Endothelial cell of umbilical vein (primary cell): ENCODE measurements at places on chromosomes 1 and 21. TPM values are rescaled to one million over a fixed set of nuclear protein-coding genes. Genes with fewer than 3 reads are reported as not detected.
A peak's percentile ranks its signal among the peaks of the same experiment; 100 is the strongest.

DNA sequence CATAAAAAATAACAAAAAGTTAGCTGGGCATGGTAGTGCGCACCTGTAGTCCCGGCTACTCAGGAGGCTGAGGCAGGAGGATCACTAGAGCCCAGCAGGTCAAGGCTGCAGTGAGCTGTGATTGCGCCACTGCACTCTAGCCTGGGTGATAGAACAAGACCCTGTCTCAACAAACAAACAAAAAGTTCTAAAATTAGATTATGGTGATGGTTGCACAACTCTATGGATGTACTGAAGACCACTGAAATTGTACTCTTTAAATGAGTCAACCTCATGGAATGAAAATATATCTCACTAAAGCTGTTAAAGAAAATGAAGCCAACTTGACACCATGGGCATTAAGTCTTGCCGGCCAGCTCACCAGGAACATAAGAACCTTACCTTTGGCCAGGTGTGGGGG lies 9.1 kb downstream of the MRAP start:
- H3K27me3 ChIP-seq: no peaks in the 10 kb centered on the region
- DNase-seq: no peak
- no peaks in the 10 kb centered on the region for H3K4me1 ChIP-seq
- H3K4me3 ChIP-seq: no peak overlapping the region
- peaks cover 2% of the 10 kb centered on the region for H3K36me3 ChIP-seq

DNA sequence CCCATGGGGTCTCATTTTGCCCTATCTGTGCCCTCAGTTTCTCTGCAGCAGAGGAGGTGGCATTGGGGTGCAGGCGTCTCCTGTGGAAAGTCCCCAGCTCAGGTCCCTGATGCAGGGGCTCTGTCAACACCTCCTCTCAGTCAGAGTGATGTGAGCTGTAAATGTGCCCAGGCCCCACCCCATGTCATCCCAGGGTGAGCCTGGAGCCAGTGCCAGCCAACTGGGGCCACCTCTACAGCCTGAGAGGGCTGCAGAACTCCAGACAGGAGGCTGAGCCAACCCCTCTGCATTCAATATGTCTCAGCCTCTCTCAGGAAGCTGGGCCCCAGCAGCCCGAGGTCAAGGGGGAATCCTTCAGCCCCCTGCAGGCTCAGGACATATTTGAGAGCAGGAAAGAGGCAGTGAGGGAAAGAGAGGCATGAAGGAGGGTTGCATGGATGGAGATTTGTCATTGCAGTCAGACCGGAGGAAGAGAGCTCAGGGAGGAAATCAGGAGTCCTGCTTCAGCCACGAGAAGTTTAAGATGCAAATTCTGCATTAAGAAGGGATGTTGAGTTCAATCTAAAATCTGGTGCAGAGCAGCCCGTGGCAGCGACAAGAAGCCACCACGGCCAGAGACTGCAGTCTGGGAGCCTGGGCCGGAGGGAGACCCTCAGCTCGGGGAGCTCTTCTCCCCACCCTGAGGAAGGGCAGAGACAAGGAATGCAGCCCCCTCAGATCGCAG lies 288.2 kb upstream of the VAMP3 start:
- H3K27ac ChIP-seq: no peak overlapping the region
- H3K27me3 ChIP-seq: no peaks in the 10 kb centered on the region
- no peak overlapping the region for H3K4me3 ChIP-seq
- no peaks in the 10 kb centered on the region for H3K36me3 ChIP-seq
- DNase-seq: no peak

DNA sequence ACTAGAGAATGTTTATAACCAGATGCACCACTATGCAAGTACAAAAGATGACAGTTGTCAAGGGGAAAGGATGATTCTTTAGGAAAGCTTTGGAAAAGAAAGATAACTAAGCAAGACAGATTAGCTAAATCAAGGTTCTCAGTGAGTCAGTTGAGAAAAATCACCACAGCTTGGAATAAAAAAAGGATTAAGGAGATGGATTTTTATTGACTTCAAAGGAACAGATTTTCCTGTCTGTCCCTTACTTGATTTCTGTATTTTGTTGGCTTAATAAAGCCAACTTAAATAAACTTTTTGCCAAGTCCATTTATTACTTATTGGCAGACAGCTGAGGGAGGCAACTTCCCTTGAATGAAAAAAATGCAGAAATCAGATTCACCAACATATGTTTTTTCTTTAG lies 93.9 kb downstream of the NR5A2 start:
- H3K4me1 ChIP-seq: no peaks in the 10 kb centered on the region
- no peak overlapping the region for H3K4me3 ChIP-seq
- DNase-seq: peak; percentile 43
- H3K27me3 ChIP-seq: no peaks in the 10 kb centered on the region
- H3K27ac ChIP-seq: no peak overlapping the region

IL19 gene
- polyA plus RNA-seq: not detected in 2 replicates

BEND5 gene
- polyA plus RNA-seq: not detected in 2 replicates

GRCh38 chr1:84286071-84286470 lies 15.4 kb upstream of the SAMD13 start:
- no peaks in the 10 kb centered on the region for H3K27me3 ChIP-seq
- no peak overlapping the region for H3K27ac ChIP-seq
- H3K4me1 ChIP-seq: no peaks in the 10 kb centered on the region
- H3K36me3 ChIP-seq: no peaks in the 10 kb centered on the region
